SHP77 (cell line): ENCODE measurements at places on chromosomes 4 and X.
A peak's percentile ranks its signal among the peaks of the same experiment; 100 is the strongest.

- DNase-seq, result no peak
These were observed 198.0 kb upstream of the MAMLD1 start for GRCh38 chrX:150164971-150165600.

GRCh38 chrX:10496345-10496965, 123.9 kb downstream of the MID1 start:
- DNase-seq, result no peak

DNA sequence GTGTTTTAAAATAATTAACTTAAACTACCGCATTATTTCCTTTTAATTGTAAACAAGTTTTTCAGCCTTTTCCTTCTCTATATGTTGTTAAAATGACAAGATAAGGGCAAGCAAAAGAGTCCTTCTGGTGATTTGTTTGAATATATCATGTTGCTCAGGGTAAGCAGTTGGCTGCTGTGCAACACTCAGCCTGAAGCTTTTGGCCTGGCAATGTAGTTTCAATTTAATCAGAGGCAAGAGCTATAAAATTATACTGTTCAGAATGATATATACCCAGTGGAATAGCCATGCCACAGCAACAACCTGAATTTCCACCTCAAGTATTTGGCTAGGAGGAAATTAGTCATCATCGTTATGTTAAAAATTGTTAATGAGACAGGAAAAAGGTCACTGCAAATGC, 53.4 kb downstream of the GRXCR1 start:
- no peak for DNase-seq

- DNase-seq, result no peak
These were observed 107.0 kb upstream of the HPGD start for GRCh38 chr4:174629265-174629664.

DNA sequence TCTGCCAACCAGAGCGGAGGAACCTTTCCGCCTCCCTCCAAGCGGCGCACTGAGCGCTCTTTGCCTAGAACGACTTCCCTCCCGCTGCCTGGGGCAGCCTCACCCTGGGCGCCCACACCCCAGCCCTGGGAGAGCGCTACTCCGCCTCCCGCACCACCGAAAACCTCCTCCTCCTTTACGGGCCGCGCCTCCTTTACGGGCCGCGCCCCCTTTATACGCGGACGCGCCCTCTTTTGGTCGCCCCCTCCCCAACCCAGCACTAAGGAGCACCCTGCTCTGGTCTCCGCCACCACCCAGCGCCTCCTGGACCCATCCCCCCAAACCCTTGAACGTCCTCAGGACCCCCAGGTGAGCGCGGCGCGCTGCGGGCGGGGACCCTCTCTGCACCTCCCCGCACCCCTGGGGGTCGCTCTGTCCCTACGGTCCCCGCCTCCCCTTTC, 586 bp upstream of the NSG1 start:
- no peak for DNase-seq

DNA sequence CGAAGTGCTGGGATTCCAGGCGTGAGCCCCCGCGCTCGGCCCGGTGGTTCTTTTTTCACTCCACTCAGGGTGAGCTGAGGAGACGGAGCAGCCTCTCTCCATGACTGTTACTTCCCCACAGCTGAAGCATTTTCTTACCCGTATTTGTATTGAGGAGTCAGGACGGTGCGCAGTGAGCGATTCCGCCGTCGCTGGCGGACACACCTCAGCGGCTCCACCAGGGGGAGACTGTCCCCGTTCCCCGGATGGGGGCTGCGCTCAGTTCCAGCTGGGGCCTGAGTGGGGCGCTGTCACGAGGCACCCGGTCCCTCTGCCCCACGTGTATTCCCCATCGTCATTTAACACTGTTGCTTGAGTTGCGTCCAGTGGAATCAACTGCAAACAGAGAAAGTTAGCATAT, 844.0 kb upstream of the FRG1 start:
- DNase-seq, result no peak

DNA sequence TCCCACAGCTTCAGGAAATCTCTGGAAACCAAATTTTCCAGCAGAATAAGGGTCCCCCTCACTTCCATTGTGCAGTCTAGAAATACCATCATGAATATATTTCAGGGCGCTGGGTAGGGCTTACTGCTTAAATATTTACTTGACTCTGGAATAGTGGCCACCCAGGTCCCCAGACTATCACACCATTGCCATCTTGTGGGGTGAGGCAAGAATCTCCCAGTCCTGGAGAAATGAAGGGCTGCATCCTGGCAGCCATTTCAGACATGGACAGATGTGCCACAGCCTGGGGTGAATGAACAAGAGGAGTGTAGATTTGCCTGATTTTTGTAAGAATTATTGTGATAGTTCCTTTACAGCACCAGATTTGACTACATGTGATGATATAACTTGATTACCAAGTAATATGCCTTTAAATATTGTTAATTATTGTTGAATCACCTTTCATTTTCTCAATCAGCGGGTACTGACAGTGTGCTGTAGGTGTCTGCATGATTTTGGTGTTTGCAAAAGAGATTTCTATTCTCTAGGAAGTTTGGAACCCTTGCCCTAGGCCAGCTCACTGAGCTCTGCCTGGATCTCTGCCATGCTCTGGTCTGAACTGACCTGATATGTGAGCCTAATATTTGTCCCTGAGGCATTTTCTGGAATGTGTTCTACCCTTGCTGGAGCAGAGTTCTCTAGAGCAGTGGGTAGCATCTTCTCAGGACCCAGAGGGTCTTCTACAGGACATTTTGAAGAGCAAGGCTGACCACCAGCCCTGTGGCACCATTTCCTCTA, 183.4 kb downstream of the KIT start:
- no peak for DNase-seq

DNA sequence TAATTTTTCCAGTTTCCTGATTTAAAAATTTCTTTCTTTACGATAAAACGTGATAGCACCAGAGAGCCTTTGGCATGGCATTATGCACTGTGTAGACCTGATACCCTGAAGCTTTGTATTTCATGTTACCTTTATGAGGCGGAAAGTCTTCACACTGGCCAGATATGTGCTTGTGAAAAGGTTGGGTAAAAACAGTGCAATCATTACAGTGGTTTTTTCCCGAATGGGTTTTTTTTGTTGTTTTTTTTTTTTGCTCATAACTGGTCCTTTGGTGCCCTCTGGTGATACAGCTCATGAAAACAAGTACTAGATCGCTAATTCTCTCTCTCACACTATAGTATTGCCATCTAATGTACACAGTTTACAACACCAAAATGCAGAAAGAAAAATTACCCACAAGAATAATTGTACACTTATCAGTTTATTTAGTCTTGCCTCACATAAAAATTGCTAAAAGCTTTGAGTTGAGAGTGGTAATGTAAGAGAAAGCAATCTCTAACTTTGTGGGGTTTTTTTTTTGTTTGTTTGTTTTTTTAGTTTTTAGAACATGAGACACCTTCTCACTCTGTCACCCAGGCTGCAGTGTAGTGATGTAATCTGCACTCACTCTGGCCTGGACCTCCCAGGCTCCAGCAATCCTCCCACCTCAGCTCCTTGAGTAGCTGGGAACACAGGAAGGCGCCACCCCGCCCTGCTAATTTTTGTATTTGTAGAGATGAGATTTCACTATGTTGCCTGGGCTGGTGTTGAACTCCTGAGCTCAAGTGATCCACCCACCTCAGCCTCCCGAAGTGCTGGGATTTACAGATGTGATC, 21.3 kb downstream of the SPCS3 start:
- DNase-seq, result no peak

DNA sequence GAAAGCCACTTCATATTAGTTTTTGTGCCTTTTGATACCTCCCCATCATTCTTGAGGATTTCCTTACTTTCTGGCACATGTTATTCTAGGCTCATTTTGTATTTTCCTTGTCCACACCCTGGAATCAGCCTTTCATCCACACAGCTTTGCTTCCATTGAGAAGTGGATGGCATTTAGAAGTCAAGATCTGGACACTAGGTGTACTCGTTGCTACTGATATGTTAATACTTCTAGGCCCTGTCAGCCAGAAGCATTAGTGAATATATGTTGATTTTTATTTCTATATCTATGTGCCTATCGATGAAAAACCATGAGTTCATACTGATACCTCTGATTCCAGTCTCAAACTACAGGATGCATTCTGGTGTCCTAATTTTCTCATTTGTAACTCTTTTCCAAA, 73.2 kb downstream of the ARHGAP24 start:
- DNase-seq, result no peak

DNA sequence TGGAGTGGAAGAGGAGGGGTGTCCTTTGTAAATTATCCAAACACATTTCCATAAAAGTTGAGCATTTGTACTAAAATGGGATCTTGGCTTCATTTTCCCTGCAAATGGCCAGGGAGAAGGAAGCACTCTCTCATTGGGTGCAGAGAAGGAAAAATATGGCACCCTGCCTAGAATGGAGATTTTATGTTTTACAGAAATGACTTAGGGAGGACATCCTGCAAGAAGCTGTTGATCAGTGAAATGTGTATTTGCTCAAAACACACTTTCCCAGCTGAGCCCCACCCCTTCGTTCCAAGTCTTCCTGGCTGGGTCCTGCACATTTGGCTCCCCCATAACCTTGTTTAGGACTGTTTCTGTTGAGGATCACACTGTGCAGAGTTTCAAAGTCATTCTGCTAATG, 213.5 kb upstream of the TAPT1 start:
- no peak for DNase-seq

GRCh38 chrX:96715481-96715880, 30.8 kb downstream of the DIAPH2 start:
- DNase-seq, result no peak

DNA sequence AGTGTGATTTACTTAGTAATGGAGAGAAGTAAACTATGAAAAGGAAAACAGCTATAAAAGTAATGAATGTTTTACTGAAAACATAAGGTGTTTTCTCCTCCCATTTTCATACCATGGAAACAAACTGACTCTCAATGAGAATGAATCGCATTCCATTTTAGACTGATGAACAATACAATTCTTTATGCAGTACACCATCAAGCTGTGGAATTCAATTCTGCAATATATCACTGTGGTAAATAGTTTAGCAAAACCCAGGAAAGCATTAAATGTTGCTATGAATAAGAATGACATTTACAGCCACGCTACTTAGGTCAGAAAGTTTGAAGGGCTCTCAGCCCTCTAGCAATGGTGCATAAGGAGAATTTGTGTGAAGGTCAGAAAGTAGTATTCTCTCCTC, 7.4 kb downstream of the DCAF8L2 start:
- no peak for DNase-seq

GRCh38 chrX:1462596-1463251, 10.0 kb upstream of the ASMTL start:
- no peak for DNase-seq

- peak; percentile 57 for DNase-seq
These were observed 282.9 kb downstream of the USP46 start for GRCh38 chr4:52376132-52376704.
